Muscle of back (tissue), 13 donors: ENCODE measurements at places on chromosomes 2 and 18. TPM values are rescaled to one million over a fixed set of nuclear protein-coding genes. Genes with fewer than 3 reads are reported as not detected.

GRCh38 chr2:9102861-9103662, 99.6 kb upstream of the MBOAT2 start:
- no peak for DNase-seq

GRCh38 chr2:118784860-118785259, 62.6 kb downstream of the EN1 start:
- DNase-seq: no peak

- DNase-seq: no peak
Measured at GRCh38 chr2:96873651-96874096, 3.8 kb upstream of the SEMA4C start.

The DSEL gene
- 11.6 TPM for polyA plus RNA-seq

The SP140L gene
- 9.3 TPM for polyA plus RNA-seq
